GM04504 (cell line): ENCODE measurements at places on chromosomes 1 and 21.

DNA sequence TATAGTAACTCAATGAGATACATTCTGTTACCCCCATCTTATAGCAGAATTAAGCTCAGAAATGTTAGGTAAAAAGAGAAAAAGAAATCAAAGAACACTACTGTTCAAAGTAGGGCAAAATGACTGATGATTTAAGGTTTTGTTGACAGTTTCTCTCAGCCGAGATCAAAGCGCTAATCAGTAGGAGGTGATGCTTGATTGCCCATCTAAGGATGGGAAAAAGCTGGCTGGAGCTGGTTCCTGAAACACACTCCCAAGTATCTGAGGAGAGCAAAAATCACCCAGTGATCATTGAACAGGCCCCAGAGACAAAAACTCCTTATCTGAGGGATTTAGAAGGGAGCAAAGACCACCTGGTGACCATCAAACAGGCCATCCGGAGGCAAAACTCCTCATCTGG, 64.5 kb upstream of the CSF1 start:
- DNase-seq = no peak

DNA sequence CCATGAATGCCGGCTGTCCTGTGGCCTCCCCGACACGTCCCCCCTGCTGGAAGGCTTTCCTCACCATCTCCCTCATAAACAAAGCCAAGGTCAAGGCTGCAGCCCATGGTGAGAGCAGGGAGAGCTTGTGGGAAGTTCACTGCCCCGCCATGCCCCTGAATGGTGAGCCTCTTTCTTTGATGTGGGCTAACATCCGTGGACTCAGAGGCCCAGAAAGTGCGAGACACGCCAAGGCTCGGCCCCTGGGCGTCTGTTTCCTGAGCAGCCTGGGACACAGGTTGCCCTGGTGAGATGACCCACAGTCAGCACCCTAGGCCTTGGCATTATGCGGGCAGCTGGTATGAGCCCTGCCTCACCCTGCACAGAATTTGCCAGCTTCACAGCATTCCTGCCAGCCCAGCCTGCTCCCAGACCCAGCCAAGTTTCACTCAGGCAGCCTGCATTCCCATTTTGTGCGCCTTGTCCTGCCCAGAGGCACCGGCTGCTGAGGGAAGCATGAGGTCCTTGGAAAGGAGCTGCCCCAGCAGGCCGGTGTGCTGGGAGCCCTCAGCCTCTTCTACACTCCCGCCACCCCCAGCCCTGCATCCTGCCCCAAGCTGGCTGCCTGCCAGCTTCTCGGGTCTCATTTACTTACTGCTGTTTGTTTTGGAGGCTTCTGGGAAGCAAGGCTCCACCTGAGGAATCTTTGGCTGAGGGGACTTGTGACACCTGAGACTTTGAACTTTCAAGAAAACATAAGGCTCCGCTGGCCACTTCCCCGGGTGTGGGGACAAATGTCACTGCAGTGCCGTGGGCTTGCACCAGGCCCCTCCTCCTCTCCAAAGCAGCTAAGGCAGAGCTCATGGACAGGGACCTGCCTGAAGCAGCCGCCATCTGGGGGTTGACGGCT, 31.9 kb downstream of the NEK2 start:
- DNase-seq = no peak

DNA sequence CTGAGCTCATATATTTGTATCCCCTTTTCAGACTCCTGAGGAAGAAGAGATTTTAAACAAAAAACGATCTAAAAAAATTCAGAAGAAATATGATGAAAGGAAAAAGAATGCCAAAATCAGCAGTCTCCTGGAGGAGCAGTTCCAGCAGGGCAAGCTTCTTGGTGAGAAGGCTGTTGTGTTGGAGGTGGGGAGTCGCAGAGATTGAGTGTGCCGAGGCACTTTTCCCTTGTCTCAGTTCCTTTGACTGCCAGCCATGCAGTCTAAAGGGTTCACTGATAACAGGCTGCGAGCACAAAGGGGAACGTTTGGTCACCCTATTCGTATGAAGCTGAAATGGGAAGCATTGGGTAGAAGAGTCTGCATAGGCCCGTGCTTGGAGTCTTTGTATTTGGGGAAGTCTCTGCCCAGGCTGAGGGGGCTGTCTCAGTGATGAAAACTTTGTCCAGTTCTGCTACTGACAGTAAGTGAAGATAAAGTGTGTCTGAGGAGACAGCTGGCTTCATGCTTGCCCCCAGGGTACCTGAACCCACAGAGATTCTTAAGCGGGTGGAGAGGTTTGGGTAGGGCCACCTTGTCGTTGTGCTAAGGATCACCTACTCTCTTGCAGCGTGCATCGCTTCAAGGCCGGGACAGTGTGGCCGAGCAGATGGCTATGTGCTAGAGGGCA, 2.8 kb downstream of the RPS8 start:
- DNase-seq = no peak

- peak; percentile 94 for DNase-seq
Observed at GRCh38 chr1:1079408-1080121, 5.5 kb upstream of the RNF223 start.

GRCh38 chr1:158022554-158023312, 29.3 kb downstream of the KIRREL1 start:
- DNase-seq = no peak

GRCh38 chr1:103208844-103209243, 100.5 kb upstream of the COL11A1 start:
- DNase-seq = no peak

GRCh38 chr1:112446411-112446810, 50.4 kb downstream of the CTTNBP2NL start:
- DNase-seq = no peak

DNA sequence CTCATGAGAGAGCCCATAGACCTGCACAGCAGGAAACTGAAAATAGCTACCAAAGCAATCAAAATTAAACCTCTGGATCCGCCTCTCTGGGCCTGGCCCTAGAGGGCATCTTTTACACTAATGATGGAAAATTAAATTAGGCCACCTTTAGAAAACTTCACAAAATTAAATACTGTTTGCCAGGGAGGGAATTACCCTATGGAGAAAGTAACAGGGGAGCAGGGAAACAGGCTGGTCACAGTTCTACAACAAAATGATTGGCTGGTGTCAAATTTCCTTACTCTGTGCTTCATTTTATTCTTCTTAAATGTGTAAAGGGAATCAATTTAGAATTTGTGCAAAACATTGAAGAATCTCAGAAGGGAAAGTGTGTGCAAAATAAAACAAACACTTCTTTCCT, 62.4 kb downstream of the SPATA46 start:
- no peak for DNase-seq

DNA sequence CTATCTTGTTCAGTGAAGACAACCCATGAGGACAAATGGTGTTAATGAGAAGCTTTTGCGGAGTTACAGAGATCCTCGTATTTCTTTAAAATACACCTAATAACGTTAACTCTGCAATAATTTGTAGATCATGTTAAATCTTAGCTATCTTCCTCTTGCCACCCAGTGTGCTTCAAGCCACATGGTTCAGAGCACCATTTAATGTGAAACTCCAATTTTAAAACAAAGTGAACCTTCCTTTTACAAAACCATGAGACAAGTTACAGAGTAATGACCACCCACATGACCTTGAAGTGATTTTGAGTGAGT, 1.7 kb upstream of the KCNE2 start:
- no peak for DNase-seq

GRCh38 chr1:80915491-80915890, 885.2 kb upstream of the ADGRL2 start:
- no peak for DNase-seq

DNA sequence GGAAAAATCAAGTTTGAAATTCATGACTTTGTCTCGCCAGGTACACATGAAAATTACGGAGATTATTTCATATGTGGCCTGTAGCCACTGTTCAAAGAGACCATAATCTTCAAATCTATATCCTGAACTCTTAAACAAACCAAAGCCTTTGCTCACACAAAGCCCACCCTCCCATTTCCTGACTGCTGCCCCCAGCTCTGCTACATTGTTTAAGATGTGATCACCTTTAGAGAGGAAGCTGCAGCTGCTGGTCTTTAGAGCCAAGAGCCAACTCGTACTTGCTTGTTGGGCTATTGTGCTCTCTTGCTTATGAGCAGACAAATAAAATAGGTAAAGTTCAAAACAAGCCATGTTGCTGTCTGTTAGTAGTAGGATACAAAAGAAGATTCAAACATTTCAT, 71.9 kb downstream of the DTL start:
- DNase-seq = no peak

- DNase-seq = no peak
Observed at GRCh38 chr1:57820356-57821095, 396.7 kb upstream of the DAB1 start.

GRCh38 chr1:6185151-6185550, 5.0 kb upstream of the CHD5 start:
- no peak for DNase-seq

- no peak for DNase-seq
Observed at GRCh38 chr1:217770918-217771317, 139.8 kb downstream of the SPATA17 start.

DNA sequence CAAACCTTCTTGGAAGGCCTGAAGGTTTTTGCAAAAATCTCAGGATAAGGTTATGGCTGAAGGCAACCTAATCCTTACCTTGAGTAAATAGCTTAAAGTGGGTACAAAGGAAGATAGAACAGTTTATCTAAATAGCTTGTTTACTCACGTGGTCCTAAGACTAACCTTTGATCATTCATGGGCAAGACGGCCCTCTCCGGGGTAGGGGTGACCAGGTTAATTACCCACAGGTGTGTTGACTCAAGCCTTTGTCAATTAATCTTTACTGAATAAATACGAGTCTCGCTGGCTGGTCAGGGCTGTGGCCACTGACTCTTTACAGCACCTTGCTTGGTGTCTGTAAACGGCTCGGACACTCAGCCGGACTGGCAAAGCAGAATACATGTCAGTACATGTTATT, 10.8 kb downstream of the AADACL4 start:
- no peak for DNase-seq

DNA sequence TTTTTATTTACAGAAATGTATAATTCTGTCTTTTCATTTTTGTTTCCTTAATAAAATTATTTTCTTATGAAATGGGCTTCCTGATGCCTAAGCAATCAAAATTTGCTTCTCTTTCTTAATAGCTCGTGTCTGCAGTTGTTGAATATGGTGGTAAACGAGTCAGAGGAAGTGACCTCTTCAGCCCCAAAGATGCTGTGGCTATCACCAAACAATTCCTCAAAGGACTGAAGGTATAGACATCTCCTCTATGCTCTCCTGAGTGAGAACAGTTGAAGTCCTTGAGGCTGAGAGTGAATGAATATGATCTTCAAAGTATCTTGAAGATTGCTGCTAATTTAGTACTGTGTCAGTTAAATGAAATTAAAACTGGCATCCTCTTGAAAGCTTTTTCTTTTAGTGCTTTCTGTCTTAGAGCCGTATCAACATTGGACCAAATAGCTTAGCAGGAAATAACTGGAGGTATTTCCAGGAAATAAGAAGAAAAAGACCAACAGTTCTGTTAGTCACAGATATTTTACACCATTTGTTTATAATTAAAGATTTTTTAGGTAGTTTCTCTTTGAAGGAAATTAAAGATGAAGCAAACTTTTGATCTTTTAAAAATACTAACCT, 24.7 kb downstream of the VPS45 start:
- DNase-seq = no peak

DNA sequence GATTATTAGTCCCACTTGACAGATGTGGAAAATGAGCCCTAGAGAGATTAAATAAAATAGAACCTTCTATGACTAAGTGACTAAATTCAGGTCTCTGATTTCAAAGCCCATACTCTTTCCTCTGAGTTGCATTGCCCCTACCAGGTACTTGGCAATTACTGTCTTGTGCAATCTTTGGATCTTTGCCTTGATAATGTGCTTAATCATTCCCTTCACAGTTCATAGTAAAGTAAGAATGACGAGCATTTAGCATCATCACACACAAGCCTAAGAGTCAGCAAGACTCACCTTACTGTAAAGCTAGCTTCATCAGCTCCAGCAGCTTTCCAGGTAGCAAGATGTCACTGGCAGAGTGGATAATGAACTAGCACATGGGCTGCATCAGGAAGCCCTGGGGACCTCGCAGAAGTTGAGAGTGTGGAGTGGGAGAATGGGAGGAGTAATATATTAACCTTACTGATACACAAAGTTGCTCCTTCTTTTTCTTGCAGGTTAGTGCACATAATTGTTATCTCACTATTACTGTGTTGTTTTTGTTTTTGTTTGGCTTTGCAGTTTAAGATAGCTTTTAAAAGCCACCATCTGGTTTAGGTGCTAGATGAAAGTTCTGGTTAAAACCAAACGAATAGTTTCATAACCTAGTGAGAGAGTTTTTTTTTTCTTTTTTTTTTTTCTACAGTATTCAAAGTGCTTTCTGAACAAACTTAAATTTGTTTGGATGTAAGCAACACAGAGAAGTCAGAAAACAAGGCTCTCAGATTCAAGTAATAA, 71.8 kb downstream of the PBX1 start:
- DNase-seq = no peak
